NCI-H146 (cell line): ENCODE measurements at places on chromosomes 16 and 17.

DNA sequence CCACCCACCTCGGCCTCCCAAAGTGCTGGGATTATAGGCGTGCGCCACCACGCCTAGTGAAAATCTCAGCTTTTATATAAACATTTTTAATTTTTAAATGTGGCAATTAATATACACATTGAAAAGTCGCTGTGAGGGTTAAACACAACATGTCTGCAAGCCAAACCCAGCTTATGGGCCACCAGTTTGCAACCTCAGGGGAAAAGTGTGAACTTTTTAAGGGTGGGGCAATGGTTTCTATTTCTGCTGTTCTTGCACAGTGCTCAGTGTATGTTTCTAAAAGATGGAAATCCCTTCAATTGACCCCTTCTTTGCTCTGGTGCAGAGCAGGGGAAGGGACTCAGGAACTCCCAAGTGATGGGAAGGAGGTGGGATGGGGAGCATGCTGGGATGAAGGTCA, 18.3 kb upstream of the SUPT4H1 start:
- DNase-seq: no peak

DNA sequence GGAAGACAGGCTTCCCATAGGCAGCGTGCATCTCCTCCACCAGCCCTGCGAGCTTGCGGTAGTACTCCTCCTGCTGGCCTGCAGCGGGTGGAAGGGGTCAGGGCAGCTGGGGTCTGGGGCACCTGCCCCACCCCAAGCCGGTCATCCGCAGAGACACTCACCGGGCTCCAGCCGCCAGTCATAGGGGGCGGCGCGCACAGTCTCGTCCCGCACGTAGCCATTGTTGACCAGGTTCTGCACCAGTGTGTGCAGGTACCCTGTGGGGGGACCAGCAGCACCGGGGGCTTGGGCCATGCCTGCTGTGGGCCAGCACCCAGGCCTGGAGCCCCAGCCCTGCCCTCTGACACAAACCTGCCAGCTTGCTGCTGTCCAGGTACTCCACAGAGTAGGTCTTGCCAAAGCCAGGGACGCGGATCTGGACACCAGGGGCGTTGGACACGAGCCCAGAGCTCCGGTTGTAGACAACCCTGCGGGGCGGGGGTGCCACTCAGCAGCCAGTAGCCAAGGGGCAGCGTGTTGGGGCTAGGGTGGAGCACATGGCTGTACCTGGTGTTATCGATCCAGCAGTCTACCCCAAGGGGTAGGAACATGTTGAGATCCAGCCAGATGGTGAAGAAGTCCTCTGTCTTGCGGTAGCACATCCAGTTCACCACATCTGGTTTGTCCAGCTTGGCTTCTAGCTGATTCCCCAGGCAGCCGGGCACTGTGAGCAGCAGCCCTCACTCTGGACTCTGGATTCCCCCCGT, 1.2 kb downstream of the LCAT start:
- no peak for DNase-seq

DNA sequence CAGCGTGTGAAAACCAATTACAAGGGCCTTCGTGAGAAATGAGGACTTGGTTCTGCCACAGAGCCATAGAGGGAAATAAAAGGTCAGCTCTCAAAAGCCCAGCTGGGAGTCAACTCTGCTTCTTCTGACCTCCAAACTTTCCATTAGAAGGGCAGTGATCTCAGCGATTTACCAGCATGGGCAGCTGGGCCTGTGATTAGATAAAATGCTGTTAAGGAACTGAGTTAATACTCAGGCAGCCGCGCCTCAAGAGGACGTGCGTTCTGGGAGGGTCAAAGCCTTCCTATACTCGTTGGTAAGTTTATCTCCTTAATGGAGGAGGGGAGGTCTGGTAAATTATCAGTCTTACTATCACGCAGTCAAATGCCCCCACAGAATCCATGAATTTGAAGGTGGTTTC, 480.2 kb upstream of the ERCC4 start:
- DNase-seq: no peak

GRCh38 chr16:67917852-67918236, 13.8 kb downstream of the CTRL start:
- no peak for DNase-seq

GRCh38 chr16:4032768-4033167, 83.5 kb downstream of the ADCY9 start:
- DNase-seq: peak; percentile 64

GRCh38 chr17:68800751-68801150, 154.4 kb downstream of the ABCA8 start:
- DNase-seq: no peak

- DNase-seq: no peak
These were observed 205.2 kb downstream of the RAB11FIP4 start for GRCh38 chr17:31596382-31597323.

DNA sequence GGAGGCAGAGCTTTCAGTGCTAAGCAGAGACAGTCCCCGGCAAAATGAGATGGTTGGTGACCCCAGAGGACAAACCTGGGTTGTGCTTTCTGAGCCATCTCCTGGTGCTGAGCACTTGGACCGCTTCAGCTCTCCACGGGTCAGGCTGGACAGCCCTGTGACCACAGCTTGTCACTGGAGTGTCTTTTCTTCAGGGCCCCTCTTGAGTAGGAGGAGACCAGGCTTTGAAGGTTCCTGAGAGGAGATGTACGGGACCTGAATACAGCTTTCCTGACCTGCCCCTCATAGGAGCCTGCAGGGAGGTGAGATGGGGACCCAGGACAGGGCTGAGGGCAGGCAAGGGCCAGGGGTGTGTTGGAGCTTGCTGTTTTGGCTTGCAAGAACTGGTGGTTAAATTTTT, 17.8 kb upstream of the ADGRG1 start:
- DNase-seq: no peak

DNA sequence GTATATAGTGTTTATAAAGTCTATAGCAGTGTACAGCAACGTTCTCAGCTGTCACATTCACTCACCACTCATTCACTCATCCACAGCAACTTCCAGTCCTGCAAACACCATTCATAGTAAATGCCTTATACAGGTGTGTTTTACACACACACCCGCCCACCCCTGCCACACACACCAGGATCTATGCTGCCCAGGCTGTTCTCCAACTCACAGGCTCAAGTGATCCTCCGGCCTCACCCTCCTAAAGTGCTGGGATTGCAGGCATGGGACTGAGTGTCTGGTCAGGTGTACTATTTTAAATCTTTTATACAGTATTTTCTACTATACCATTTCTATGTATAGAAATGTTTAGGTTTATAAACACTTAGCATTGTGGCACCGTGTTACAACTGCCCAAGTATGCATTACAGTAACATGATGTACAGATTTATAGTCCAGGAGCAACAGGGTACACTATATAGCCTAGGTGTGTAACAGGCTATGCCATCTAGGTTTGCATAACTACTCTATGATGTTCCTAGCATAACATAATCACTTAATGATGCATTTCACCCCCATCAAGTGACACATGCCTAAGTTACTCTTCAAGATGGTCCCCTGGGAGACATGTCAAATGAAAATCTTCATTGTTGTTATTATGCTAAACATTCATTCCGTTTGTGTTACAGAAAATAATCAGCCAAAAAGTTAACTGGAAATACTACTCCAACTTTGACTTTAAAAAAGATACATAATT, 42.5 kb downstream of the CREBBP start:
- DNase-seq: no peak

DNA sequence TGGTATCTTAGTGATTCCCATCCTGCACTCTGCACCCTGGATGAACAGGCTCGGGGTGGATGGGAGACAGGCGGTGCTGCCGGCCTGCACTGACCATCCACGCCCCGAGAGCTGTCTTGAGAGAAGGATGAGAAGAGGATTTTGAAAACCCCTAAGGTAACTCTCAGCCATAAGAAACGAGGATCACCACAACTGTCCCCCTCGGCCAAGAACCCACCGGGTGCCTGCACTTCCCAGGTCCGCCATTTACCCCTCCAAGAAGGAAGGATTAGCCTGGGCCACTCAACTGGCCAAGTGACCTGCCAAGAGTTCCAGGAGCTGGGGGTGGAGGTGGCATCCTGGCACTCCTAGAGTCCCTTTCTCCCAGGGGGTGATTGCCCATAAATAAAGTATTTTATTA, 302.4 kb upstream of the TNRC6C start:
- DNase-seq: no peak

- no peak for DNase-seq
These were observed 547 bp downstream of the PLCD3 start for GRCh38 chr17:45131616-45132319.

- no peak for DNase-seq
These were observed 5.5 kb downstream of the GAST start for GRCh38 chr17:41717408-41718286.

DNA sequence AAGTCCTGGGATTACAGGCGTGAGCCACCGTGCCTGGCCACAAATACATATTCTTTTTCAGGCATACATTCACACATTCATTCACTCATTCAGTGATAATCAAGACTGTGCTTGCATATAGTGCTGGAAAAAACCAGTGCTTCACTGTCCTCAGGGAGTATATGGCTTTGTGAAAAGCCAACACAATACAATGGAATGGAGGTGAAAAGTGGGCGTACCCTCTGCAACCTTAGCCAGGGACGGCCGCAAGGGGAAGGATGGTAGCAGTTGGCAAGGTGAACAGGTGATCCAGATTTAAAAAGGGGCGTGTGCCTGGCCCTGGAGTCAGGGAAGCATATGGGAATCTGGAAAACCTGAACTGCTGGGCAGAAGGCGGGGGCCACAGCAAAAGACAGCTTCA, 18.1 kb upstream of the GAN start:
- DNase-seq: no peak

DNA sequence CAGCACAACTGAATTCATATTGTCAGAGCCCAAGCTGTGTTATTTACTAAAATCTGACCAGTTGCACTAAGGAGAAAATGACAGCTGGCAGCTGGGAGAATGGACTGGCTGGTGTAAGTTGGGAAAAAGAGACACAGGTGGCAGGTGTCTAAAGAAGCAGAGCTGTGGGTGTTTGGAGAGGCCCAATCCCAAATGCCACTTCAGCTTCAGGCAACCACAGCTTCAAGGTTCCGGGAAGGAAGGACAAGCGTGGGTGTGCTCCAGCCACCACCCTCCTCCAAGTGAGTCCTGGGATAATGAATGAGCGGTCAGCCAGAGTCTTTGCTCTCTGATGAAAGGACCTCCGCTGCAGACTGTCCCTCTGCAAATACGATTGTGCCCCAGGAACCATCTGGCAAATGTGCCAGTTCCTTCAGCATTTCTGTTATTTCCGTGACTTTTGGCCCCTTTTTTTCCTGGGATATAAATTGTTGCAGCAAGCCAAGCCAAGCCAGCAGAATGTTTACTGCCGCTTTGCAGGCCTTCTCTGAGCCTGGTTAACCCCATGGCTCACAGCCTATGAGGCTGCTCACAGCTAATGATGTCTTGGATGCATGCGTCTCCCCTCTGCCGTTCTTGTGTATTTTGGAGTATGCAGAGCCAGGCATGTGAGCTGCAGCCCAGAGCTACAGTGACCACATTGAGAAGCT, 9.5 kb upstream of the RHBDL3 start:
- DNase-seq: no peak
